Thymus (tissue), 14 donors: ENCODE measurements at places on chromosomes 2 and 18.

GRCh38 chr2:41572154-41572553, 475.7 kb upstream of the PKDCC start:
- no peaks in the 10 kb centered on the region for H3K4me1 ChIP-seq
- no peaks in the 10 kb centered on the region for H3K27me3 ChIP-seq
- H3K27ac ChIP-seq: no peak overlapping the region
- no peak overlapping the region for H3K4me3 ChIP-seq
- H3K36me3 ChIP-seq: no peaks in the 10 kb centered on the region

DNA sequence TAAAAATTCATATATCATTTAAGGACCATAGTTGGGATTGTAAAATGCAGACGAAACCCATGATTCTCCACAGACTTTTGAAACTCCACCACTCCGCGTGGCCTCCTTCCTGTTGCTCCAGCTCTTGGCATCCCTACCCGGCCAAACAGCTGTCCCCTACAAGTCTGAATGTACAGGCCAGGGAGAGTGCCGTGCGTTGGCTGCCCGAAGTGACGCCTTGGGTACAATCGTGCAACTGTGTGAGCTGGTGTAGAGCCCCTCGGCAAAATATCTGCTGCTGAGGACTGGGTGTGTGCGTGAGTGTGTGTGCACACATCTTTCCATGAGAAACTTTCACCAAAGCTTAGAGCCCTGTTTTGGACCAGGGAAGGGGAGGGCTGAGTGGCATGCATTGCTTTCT, 43.8 kb upstream of the ZNF516 start:
- no peaks in the 10 kb centered on the region for H3K4me1 ChIP-seq
- no peaks in the 10 kb centered on the region for H3K36me3 ChIP-seq
- H3K4me3 ChIP-seq: no peak overlapping the region
- H3K27ac ChIP-seq: no peak overlapping the region
- no peaks in the 10 kb centered on the region for H3K27me3 ChIP-seq

DNA sequence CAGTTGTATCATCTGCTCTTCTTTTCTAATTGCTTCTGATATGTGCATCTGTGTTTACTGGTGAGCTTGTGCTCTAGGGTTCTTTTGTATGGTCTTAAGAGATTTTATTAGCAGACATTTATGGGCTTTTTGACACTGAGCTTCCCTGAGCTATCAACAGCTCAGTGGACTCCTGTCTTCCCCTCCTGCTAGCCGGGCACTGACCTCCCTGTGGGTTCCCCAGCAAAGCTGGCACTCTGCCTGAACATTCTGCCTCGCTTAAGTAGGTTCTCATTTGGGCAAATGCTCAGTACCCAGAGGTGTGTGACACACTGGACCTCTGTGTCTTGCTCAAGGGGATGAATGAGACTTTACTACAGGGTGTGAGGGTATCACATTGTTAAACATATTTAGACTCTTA, 15.8 kb downstream of the TRAF3IP1 start:
- H3K36me3 ChIP-seq: no peaks in the 10 kb centered on the region
- H3K27me3 ChIP-seq: no peaks in the 10 kb centered on the region
- no peak overlapping the region for H3K27ac ChIP-seq
- H3K4me1 ChIP-seq: no peaks in the 10 kb centered on the region

DNA sequence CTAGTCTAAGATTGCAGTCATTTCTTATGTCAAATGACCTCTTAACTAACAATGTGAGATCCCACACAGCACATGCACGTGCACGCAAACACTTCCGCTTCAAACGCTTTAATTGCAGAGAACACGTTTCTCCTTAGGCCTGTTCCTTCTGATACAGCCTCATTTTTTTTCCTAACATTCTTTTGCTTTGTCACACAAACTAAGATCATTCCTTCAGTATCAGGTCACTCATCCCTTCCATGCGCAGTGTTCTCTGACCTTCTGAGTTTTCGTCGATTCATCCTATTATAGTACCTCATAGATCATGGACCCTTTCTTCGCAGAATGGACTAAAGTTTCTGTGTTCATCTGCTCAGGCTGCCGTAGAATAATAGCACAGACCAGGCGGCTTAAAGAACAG, 327.1 kb upstream of the CDH19 start:
- no peaks in the 10 kb centered on the region for H3K4me1 ChIP-seq
- DNase-seq: no peak
- no peak overlapping the region for H3K27ac ChIP-seq

DNA sequence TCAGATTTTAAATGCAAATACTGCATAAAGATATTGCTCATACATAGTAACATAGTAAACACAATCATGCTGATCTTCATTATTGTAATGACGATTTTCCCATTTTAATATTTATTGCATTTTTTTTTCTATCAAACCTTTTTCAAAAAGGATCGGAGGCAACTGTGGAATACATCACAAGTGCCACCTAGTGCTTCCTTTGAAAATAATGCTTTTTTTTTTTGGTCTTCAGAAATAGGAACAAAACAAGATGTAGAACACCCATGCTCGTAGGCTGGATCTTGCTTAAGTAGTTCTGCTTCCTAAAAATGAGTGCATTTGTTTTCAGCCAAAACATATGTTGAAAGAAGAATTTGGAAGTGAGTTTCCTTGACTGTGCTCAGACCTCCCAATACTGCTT, 35.7 kb upstream of the GPR155 start:
- no peak overlapping the region for H3K4me3 ChIP-seq
- DNase-seq: no peak
- H3K4me1 ChIP-seq: no peaks in the 10 kb centered on the region

DNA sequence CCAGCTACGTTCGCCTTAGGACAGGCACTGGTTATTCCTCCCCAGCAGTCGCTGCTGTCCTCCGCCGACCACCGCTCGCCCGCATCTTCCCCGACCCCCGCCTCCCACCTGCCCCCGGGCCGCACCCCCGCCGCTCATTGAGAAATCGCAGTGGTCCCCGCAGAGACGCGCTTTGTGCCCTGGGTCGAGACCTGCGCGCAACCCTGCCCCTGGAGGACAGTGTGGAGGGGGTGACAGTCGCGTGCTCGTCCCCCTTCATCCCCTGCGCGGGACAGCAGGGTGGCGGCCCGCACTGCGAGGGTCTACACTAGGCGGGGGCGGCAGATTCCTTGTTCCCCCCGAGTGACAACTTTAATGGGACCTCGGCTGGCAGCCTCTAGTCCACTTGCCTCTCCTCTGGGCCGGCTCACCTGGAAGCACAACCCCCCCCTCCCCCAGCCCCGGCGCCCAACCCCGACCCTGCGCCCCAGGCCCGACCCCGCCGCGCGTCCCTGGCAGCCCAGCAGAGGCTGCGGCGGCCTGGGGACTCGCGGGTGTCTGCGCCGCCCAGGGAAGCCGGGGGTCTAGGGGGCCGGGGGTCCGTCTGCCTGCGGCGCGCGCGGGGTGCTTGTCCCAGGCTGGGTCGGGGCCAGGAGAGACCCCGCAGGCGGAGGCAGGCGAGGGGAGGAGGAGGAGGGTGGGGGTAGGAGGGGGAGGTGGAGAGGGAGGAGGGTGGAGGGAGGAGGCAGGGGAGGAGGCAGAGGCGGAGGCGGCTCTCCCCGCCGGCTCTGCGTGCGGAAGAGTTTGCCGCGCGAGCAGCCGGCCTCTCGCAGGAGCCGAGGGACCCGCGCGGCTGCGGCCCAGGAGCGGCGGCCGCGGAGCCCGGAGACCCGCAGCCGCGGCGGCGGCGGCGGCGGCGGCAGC, at the start of gene NPAS2:
NPAS2 (plus strand) TSS at position 770 of the 903 bp plus-strand sequence. CDS start 84,616 bp downstream, outside the sequence.
- no peaks in the 10 kb centered on the region for H3K4me1 ChIP-seq
- peaks cover 69% of the 10 kb centered on the region for H3K27me3 ChIP-seq
- peak; percentile 44 for DNase-seq
- H3K27ac ChIP-seq: peak within 1 kb of the TSS; percentile 11

DNA sequence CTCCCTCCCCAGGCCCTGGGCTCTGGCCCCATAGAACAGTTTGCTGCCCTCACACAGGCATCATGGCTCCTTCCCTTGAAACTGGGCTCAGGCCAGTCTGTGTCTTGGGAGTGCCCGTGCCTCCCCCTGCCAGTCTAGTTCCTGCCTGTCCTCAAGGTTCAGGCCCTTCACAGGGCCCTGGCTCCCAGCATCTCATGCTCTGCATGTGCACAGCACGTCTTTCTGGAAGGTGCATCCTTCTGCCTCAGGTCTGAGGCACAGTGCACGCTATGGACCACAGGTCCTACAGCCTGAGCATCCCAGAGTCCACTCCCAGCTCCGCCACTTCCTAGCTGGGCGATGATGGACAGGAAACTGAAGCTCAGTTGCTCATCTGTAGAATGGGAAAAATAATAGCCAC, 35.6 kb upstream of the FOSL2 start:
- H3K27ac ChIP-seq: no peak overlapping the region
- H3K36me3 ChIP-seq: no peaks in the 10 kb centered on the region

DNA sequence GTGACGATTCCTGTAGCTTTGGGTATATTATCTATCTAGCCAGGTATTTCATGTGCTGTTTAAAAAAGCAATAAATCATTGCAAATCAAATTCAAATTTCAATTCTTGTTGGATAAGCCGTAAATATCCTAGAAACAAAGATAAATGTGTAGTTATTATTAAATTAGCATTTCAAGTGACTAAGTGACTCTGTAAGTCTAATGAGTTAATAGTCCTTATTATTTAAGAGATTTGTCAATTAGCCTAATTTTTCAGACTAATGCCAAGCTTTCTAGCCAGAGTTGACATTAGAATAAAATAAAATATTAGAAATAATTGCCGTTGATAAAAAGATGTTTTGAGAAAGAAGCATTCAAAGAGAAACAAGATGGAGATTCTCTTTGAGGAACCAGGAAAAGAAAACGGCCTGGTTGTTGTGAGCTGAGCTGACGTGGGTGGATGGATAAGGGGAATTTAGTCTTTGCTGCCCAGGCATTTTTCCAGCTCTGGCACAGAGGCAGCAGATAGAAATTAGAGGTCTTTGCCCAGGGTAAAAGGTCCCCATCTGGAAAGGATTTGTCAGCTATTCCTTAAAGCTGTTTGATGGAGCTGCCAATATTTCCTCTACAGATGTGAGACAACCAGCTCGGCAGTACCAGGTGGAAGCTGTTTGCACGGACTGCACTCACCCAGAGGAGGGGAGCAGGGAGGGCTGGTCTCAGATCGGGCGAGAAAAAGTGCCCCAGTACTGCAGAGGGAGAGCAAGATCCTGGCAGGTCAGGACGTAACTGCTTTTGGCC, 117.3 kb upstream of the SEC11C start:
- no peak overlapping the region for H3K27ac ChIP-seq
- DNase-seq: no peak
- H3K36me3 ChIP-seq: no peaks in the 10 kb centered on the region
- no peaks in the 10 kb centered on the region for H3K4me1 ChIP-seq
- H3K27me3 ChIP-seq: no peaks in the 10 kb centered on the region

GRCh38 chr2:168574856-168575630, 119.0 kb downstream of the CERS6 start:
- peaks cover 3% of the 10 kb centered on the region for H3K36me3 ChIP-seq
- H3K4me3 ChIP-seq: no peak overlapping the region
- H3K27me3 ChIP-seq: no peaks in the 10 kb centered on the region
- no peaks in the 10 kb centered on the region for H3K4me1 ChIP-seq
- DNase-seq: no peak

- no peaks in the 10 kb centered on the region for H3K36me3 ChIP-seq
- H3K27ac ChIP-seq: no peak overlapping the region
- no peak for DNase-seq
- peaks cover 16% of the 10 kb centered on the region for H3K4me1 ChIP-seq
Observed at GRCh38 chr18:10798727-10799550, 273.1 kb downstream of the NAPG start.

- no peak overlapping the region for H3K4me3 ChIP-seq
- peaks cover 41% of the 10 kb centered on the region for H3K4me1 ChIP-seq
- no peaks in the 10 kb centered on the region for H3K27me3 ChIP-seq
Observed at GRCh38 chr2:46332686-46333281, 35.6 kb downstream of the EPAS1 start.

GRCh38 chr18:14781671-14782070, 33.7 kb downstream of the ANKRD30B start:
- DNase-seq: no peak
- H3K27ac ChIP-seq: no peak overlapping the region
- H3K27me3 ChIP-seq: no peaks in the 10 kb centered on the region
- no peak overlapping the region for H3K4me3 ChIP-seq
